ENCODE measurements at places on chromosomes 7 and 10.
A peak's percentile ranks its signal among the peaks of the same experiment; 100 is the strongest.

GRCh38 chr10:123470336-123470921 is 195.7 kb upstream of the GPR26 start:
- no peak for ATAC-seq

GRCh38 chr10:86284355-86285105 is 82.1 kb downstream of the GRID1 start:
- no peak for ATAC-seq

DNA sequence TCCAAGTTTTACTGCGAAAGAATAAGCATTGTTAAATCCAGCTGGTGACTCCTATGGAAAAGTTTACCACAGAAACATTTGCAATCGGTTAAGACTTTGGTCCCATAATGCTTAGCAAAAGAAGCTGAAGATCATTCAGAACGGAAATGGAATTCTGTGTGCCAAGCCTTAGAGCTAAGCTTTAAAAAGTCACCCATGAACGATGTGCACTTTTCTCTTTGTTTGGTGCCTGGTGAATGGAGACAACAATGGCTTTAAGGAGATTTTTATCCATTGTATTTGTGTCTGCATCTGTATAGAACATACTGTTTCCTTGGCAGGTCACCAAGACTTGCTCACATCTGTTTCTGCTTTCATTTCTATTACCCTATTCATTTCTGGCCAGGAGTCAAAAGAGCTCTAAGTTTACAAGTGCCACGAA is 26.3 kb upstream of the COL1A2 start:
- ATAC-seq, result peak; percentile 74

DNA sequence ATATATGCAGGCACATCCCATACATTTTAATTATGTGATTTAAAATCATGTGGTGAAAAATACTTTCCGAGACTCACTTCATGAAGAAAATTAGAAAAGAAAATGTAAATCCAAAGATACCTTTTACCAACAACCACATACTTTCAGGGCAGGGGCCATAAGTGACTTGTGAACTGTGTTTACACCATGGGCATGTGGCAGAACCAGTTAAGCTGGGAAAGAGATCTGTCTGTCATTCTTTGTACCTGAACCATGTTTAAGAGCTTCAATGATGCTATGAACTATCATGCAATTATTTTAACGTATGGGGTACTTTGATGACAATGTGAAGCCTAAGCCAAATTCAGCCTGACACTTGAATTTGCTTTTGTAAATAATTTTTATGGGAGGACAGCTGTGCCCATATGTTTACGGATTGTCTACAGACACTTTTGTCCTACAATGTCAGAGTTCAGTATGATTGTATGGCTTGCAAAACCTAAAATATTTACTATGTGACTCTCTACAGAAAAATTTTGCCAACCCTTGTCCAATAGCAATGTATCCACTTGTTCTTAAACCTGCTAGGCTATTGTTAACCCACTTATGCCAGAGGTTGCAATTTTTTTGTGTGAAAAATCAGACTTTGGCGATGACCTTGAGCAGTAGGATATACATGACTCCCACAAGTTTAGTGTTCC is 654.6 kb downstream of the TNS3 start:
- no peak for ATAC-seq

DNA sequence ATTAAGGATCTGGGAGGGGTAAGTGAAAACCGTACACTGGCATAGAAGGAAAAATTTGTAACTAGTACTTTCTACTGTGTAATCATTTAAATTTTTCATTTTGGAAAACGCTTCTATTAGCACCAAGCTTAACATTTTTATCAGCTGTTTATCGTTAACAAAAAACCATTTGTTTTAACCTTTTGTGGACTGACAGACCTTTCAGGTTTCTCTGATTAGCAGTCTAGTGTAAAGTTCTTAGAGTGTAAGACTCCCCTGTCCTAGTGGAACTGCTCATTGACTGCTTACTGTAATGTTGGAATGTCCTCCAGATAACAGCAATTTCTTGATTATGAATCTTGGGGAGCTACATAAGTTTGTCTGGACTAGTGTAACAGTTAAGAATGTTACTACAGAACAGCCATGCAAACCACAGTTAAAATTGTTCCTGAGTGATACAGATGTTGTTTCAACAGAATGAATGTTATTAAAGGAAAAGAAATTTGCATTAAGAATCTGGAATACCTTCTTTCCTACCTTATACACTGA is 2.0 kb downstream of the DBF4 start:
- no peak for ATAC-seq

DNA sequence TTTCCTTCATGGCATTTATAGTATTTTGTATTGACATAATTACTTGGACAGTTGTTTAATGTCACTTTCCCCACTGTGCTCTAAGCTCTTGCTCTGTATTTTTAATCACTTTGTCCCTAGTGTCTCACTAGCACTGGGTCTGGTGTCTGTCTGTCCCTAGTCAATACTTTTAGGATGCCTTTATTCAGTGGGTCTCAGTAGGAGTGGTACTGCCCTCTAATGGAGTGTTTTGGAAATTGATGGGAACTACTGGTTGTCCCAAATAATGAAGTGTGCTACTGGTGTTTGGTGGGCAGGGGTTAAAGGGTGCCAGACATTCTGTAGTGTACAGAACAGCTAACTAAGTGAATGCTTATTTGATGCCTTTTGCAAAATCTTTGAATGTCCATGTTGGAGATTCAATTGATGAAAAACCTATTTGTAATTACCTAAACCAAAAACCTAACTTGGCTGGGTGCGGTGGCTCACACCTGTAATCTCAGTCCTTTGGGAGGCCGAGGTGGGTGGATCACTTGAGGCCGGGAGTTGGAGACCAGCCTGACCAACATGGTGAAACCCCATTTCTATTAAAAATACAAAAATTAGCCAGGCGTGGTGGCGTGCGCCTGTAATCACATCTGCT is 33.3 kb downstream of the CDK14 start:
- no peak for ATAC-seq

GRCh38 chr10:102450374-102451104 is 804 bp downstream of the C10orf95 start:
- peak; percentile 94 for ATAC-seq

GRCh38 chr10:96360766-96361165 is 2.0 kb upstream of the OPALIN start:
- no peak for ATAC-seq

Measured in gastroesophageal sphincter (tissue), 4 donors.